H54 (cell line): ENCODE measurements at places on chromosomes 1 and 21.

DNA sequence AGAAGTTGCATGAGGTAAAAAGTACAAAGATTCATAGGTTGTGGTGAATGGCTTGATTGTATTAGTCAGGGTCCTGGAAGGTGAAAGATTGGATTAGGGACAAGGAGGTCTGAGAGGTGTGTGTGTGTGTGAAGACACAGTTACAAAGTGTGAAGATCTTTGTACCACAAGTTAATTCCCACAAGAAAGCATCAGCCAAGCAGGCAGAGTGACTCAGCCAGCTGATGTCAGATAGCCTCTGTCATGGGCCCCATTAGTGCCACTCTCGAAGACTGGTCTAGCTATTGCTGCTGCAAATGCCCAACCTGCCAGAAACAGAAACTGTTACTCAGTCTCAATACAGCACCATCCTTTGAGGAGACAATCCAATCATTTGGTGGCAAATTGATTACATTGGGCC lies 96.5 kb downstream of the DTL start:
- DNase-seq: no peak

GRCh38 chr1:177568622-177569021 lies 397.9 kb downstream of the BRINP2 start:
- DNase-seq: no peak

- no peak for DNase-seq
Measured at GRCh38 chr1:37478451-37478881, 4.1 kb downstream of the ZC3H12A start.

DNA sequence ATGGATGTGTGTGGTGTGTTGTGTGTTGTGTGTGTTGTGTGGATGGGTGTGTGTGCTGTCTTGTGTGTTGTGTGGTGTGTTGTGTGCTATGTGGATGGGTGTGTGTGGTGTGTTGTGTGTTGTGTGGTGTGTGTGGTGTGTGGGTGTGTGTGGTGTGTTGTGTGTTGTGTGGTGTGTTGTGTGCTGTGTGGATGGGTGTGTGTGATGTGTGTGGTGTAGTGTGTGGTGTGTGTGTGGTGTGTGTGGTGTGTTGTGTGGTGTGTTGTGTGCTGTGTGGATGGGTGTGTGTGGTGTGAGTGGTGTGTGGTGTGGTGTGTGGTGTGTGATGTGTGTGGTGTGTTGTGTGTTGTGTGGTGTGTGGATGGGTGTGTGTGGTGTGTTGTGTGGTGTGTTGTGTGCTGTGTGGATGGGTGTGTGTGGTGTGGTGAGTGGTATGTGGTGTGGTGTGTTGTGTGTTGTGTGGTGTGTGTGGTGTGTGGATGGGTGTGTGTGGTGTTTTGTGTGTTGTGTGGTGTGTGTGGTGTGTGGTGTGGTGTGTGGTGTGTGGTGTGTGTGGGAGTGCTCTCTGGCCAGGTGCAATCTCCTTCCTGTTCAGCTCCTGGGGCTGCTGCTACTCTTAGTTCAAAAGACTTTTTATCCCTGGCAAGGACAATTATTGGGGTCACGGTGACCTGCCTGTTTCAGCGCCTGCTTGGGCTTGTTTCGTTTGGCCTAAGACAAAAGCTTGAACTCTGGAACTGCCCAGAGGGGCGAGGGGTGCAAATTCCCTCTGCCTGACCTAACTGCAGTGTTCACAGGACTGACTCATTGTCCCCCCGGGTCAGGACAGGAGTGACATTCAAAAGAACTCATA lies 101.1 kb downstream of the UBIAD1 start:
- DNase-seq: no peak

- peak; percentile 82 for DNase-seq
Measured at GRCh38 chr21:44958471-44959191, 18.8 kb downstream of the SLX9 start.

GRCh38 chr1:3881193-3881480 lies 18.9 kb downstream of the C1orf174 start:
- no peak for DNase-seq

DNA sequence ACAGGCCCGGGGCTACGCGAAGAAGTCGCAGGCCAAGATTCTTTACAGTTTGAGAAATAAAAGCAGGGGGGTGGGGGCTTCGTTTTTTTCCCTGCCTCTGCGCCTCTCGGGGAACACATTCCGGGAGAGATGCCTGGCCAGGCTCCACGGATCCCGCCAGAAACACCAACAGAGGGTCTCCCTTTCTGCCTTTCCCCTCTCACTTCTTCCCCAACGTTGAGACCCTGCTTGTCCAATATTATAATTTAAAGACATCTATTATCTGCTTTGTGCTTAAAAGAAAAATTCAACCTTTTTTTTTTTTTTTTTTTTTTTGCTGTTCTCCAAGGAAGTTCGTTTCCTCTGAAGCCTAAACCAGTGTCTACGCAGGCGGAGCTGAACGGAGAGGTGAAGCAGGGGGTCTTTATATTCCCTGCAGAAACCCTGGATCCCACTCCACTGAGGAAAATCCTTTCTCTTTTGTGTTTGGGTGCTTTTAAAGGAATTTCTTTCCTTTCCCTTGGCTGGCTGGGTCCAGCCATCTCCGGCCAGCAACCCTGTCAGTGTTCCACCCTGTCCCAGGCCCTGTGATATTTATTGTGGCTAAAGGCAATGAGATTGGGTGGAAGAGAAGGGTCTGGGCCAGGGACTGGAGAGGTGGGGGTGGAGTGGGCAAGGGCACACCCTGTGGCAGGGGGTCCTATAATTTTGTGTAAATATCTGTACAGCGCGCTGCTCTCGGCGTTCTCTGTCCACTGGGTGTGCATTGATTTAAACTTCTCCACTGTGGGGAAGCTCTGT lies 2.2 kb downstream of the FOXD2 start:
- DNase-seq: no peak

- DNase-seq: no peak
Measured at GRCh38 chr21:9760398-9761074, 760.8 kb upstream of the TPTE start.

DNA sequence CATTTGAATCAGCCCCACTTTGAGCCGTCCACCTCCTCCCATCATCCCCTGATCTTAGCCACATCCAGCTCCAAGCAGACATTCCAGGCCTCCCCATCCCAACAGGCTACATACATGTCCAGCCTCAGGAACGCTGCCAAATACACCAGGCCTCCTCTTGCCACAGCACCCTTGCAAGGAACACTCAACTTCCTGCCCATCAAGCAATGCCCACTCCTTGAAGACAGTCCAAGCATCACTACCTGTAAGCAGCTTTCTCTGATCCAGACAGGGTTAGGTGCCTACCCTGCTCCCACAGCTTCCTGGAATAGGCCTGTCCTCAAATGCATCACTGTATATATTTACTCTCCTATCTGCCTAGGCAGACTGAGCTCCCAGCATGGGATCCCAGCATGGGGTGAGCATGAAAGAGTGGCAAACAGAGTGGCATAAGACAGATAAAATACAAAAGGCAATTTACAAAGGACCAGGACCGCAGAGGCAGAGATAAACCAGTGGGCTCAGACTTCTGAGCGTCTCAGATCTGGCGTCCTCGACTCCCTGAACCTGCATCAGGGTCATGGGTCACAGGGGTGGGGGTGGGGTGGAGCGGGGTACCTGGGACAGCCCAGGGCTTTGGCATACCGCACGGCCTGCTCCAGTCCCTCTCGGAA lies 816 bp downstream of the HYI start:
- peak; percentile 31 for DNase-seq

DNA sequence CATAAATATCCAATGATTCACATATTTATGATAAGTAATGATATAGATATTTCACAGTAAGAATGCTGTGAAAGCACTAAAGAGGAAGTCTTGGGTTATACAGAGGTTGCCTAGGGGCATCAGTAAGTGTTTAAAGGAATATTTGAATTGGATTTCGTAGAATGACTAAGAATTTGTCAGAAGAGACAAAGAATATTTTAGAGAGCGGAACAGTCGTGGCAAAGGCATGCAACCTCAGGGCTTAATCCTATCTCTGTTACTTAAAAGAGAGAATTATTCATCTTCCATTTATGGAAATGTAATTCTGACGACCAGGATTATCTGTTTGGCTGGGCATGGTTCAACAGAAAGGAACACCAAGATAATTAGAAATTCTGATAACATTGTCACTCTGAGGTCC lies 171.9 kb upstream of the NR5A2 start:
- DNase-seq: no peak

DNA sequence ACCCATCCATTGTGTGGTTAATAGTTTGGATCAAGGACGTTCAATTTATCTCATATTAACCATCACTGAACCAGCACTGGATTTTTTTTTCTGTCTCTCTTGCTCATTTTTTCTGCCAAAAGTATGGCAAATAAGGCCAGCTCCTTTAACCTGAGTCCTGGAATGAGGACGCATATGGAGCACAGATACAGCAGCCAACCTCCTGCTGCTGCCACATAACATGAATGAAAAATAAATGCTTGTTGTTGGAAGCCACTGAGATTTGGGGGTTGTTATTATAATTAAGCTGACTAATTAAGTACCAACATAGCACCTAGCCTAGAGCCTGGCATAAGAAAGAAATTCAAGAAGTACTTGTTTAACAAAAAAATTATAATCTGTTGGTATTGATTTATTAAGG lies 335.3 kb upstream of the DUSP10 start:
- DNase-seq: no peak

DNA sequence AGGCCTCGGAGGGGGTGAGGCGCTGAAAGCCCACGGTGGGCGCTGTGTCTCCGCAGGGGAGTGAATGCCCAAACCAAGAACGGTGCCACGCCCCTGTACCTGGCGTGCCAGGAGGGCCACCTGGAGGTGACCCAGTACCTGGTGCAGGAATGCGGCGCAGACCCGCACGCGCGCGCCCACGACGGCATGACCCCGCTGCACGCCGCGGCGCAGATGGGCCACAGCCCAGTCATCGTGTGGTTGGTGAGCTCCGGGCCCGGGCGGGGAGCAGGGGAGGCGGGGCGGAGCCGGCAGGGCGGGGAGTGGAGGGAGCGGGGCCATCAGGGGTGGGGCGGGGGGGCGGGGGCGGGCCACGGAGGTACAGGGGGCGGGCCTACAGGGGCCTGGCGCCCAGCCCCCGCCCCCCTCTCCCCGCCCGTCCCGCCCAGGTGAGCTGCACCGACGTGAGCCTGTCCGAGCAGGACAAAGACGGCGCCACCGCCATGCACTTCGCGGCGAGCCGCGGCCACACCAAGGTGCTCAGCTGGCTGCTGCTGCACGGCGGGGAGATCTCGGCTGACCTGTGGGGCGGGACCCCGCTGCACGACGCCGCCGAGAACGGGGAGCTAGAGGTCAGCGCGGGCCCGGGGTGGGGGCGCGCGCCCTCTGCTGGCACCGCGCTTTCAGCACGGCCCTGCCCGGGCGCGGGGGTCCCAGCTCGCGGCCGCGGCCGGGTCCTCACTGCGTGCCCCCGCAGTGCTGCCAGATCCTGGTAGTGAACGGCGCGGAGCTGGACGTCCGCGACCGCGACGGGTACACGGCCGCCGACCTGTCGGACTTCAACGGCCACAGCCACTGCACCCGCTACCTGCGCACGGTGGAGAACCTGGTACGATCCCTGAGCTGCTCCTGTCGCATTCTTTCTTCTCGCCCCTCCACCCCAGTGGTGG lies 15.9 kb downstream of the ESPN start:
- no peak for DNase-seq

DNA sequence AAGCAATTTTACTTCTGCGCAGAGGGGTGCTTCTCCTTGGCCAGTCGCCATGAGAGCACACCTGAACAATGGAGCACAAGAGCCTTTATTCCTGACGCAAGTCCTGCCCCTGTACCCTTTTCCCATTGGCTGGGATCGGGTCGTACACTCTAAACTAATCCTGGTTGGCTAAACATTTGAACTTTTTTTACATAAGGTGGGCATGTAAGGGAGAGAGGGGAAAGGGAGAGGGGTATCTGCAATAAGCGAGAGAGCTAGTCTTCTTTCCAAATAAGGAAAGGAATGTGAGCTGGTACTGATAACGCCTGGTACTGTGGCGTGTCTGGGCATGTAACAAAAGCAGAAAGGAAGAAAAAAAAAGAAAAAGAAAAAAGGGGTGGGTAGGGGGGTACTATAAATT lies 21.8 kb downstream of the MFSD2A start:
- no peak for DNase-seq

- DNase-seq: no peak
Measured at GRCh38 chr1:29546496-29546895, 310.2 kb downstream of the PTPRU start.

DNA sequence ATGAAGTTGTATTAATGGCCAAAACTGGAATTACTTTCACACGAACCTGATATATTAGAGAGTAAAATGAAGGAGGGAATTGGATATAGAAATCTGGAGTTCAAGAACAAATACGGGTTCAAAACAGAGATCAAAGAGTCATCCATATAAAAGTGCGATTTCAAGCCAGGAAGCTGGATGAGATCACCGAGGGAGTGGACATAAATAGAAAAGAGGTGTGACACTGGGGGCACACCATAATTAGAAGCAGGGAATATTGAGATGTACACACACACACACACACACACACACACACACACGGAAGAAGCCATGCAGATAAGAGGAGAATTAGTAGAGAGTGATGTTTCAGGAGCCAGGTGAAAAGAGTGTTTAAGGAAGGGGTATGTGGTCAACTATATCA lies 32.3 kb upstream of the PLD5 start:
- DNase-seq: no peak

- DNase-seq: no peak
Measured at GRCh38 chr1:101203820-101204540, 32.8 kb upstream of the S1PR1 start.

DNA sequence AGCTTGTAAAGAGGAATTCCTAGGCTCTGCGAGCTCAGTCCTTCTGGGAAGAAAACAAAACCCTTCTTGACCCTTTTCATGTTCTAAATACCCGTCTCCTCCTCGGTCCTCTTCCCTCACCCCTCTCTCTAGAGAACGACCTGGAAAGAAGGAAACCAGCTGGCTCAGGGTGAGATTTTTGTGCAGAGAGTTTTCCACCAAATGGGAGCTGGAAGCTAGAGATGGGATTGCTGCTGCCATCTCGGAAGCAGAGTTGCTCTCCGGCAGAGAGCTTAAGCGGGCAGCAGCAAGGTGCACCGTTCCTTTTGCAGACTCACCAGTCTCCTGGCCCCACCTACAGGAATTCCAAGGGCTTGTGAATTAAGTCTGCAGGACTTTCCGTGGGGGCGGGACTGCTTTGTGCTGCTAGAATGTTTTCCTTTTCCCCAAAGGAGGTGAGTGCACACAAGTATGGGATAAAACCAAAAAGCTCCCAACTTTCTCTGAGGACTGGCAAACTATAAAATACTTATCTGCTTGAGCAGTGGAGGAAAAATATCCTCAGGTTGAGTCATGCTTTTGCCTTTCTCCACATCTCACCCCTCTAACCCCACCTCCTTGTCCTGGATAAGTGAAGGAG lies 29.1 kb upstream of the KIAA0040 start:
- DNase-seq: no peak

DNA sequence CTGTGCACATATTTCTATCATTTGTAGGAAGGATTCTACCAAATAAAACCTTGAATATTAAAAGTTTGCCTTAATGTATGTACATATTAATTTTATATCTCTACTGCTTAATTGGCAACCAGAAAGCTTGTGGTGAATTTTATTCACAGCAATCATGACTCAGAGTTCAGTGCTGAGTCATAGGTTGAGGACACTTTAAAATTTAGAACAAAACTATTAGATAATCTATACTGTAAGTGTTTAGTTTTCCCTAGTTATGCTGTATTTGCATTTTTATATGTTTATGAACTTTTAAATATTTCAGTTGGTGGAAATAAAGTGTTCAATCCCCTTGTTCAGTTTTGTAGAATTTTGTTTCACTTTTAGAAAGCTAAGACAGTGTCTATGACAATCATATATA lies 841.5 kb downstream of the KCNT2 start:
- DNase-seq: no peak
